Ascending aorta (tissue), 2 donors: ENCODE measurements at places on chromosomes 4 and X.

- DNase-seq = no peak
These were observed 1.1 kb upstream of the LCORL start for GRCh38 chr4:18022572-18023050.

DNA sequence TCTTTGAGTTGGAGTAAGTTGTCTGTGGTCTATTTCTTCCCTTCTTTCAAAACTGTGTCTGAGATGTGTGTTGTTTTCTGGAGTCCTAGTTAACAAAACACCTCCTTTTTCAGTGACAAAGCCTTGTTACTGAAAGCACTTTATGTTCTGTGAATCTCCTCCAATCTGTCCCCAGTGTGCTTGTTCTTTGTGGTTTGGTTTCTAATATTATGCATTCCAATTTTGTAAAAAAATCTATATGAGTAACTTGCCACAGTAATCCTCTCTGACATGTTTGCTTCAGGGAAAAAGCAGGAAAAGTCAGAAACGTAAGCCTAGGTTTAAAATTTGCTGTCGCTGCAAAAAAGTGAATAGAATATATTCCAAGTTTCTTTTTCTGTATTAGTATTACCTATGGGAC, 12.4 kb downstream of the PRRG1 start:
- DNase-seq = no peak

DNA sequence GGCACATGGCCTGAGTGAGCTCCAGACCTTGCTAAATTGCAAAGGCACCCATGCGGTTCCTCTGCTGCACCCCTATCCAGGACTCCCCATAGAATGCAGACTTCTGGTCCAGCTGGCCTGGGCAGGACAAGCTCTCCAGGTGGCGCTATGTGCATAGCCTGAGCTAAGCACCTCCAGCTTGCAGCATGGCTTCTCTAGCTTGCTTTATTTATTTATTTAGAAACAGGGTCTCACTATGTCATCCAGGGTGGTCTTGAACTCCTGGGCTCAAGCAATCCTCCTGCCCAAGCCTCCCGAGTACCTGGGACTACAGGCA, 5.5 kb upstream of the WFS1 start:
- DNase-seq = no peak

DNA sequence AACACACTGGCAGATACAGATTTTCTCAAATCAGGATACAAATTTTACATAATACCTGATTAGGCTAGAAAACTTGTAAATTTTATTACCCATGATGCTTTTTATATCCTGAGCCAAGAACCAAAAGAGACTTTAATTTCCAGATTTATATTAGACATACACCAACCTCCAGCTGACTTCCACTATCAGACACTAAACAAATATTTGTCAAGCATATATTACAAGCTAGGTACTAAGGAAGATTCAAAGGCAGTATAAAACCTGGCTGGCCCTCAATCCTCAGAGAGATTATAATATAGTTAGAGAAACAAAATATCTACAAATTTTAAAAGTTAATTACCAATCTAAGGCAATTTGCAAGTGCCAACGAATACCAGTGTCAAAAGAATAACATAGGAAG, 357.8 kb upstream of the F9 start:
- DNase-seq = no peak

- DNase-seq = peak; percentile 63
These were observed 999 bp upstream of the CTBP1 start for GRCh38 chr4:1249731-1250526.

GRCh38 chr4:121555315-121556107, 141.3 kb downstream of the ANXA5 start:
- DNase-seq = no peak

- DNase-seq = no peak
These were observed 1.3 kb upstream of the FAT1 start for GRCh38 chr4:186724864-186725468.

- no peak for DNase-seq
These were observed 26.8 kb upstream of the SOD3 start for GRCh38 chr4:24768604-24769003.

DNA sequence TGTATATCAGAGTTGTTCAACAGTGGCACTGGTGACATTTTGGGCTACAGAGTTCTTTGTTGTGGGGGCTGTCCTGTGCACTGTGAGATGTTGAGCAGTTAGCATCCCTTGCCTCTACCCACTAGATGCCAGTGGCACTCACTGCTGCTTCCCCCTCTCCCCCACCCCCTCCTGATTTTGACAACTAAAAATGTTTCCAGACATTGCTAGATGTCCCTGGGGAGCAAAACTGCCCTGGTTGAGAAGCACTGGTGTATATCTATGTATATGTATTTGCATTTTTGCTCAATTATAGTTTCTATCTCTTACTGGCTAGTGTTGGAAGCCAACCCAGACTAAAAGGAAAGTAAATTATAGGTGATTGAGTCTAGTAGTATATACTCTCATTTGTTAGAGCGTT, 2.4 kb downstream of the TMEM131L start:
- DNase-seq = no peak

DNA sequence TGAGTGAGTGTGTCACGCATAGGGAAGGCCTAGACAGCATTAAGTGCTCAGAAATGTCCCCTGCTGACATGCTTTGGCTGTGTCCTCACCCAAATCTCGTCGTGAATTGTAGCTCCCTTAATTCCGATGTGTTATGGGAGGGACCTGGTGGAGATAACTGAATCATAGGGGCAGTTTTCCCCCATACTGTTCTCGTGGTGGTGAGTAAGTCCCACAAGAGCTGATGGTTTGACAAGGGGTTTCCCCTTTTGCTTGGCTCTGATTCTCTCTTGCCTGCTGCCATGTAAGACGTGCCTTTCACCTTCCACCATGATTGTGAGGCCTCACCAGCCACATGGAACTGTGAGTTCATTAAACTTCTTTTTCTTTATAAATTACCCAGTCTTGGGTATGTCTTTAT, 78.0 kb downstream of the NSUN7 start:
- DNase-seq = no peak

DNA sequence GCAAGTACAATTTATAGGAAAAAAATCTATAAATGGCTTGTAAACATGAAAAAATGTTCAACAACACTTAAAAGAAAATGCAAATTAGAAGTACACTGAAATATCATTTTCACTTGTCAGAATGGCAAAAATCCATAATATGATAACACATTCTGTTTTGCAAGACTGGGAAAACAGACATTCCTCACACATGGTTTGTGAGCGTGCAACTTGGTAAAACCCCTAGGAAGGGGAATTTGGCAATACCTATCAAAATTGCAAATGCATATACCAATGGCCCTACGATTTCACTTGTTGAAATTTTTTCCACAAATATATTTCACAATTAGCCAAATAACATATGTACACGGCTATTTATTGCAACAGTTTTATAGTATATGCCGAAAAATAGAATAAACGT, 31.4 kb downstream of the TBC1D9 start:
- DNase-seq = no peak

GRCh38 chr4:122674371-122674770, 53.5 kb upstream of the IL21 start:
- DNase-seq = no peak

- DNase-seq = no peak
These were observed 352.9 kb downstream of the GABRG1 start for GRCh38 chr4:45770958-45771357.

GRCh38 chr4:116099596-116099995, 985.8 kb downstream of the TRAM1L1 start:
- DNase-seq = no peak

- DNase-seq = no peak
These were observed 4.5 kb upstream of the ACE2 start for GRCh38 chrX:15605226-15605625.

DNA sequence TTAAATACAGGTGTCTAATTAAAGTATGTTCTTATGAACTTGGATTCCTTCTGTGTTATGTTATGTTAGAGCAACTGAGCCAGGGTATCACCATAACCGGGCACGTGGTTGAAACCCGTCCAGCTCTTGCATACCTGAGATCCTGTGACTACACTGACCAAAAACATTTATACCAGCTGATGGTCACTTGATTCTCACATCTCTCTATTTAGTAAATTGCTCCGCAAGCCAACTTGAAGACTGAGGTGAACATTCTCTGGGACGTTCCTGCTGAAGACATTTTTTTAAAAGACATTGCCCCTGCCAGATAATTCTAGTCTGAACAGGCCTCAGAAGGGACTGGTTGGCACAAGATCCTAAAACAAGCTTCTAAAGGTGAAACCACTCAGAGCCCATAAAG, 550.0 kb upstream of the DIPK2B start:
- no peak for DNase-seq

- no peak for DNase-seq
These were observed 75.6 kb downstream of the BMPR1B start for GRCh38 chr4:94833394-94833793.

DNA sequence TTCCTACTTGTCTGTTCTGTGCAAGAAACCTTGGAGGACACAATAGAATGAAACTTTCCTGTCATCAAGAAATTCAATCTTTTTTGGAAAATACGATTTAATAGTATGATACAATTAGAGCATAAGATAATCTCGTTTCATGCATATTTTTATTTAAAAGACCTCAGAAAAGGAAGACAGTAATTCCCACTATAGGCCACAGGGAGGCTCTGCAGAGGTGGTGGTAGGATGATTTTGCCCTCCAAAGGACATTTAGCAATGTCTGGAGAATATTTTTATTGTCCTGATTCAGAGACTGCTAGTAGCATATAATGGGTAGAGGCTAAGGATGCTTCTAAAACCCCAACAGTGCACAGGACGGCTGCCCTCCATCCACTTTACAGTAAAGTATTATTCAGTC, 68.7 kb downstream of the PAK3 start:
- no peak for DNase-seq

DNA sequence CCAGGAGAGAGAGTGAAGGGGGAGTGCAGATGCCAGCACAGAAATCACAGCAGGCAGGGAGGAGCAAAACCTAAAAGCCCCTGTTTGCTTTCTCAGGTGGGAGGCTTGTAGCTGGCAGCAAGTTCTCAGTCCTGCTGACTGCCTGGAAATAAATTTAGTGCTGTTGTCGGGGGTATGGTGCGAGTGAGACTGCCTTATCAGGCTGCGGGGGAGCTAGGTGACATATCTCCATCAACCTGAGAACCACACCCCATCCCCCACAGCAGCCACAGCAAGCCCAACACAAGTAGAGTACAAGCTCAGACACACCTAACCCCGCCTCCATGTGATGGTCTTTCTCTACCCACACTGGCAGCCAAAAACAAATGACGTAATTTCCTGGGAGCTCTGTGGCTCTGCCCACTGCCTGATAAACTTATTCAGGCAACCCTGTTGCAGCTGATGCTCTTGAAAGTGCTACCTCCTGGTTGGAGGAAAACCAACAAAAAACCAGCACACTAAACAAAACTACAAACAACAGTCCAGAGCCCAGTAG, 953.4 kb upstream of the NDST4 start:
- DNase-seq = no peak

- DNase-seq = no peak
These were observed 98.6 kb downstream of the LARP7 start for GRCh38 chr4:112735474-112735951.

DNA sequence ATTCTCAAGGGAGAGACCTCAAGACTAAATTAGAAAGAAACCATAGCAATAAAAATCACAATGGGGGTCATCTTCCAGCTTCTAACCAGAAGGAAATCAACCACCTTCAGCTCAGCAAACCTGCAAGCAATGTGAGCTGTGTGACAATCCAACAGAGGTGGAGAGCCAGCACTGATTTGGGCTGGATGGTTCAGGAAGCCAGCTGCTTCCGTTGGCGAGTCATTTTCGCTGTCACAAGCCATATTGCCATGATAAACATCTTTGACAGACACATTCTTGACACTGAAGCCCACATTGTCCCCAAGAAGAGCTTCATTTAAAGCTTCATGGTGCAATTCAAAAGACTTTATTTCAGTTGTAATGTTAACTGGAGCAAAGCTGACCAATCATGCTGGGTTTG, 22.7 kb downstream of the F8A1 start:
- no peak for DNase-seq

DNA sequence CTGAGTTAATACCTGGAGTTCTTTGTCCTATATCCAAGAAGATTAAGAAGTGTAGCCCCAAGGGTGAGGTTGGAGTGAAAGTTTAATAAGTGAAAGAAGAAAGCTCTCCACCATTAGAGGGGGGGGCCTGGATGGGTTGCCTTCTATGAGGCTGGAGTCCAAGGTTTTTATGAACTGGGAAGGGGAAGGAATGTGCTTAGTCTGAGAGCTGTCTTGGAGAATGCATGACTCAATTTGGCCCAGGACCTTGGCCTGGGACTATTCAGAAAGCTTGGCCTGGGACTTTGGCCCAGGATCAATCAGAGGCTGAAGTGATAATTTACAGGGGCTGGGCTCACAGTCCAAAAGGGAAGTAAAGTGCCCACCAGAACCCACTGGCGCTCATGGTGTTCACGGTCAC, 1049.0 kb upstream of the GRIA3 start:
- DNase-seq = no peak

- DNase-seq = no peak
These were observed 1440.9 kb upstream of the ADGRL3 start for GRCh38 chr4:59759082-59759825.

- DNase-seq = no peak
These were observed 7.9 kb upstream of the PTPN13 start for GRCh38 chr4:86586160-86586572.

- no peak for DNase-seq
These were observed 2.1 kb downstream of the SHISA3 start for GRCh38 chr4:42399393-42399792.

- no peak for DNase-seq
These were observed 661 bp downstream of the SPIN4 start for GRCh38 chrX:63350465-63350877.

- DNase-seq = no peak
These were observed 63.1 kb upstream of the LSM6 start for GRCh38 chr4:146112389-146112788.

- no peak for DNase-seq
These were observed 96.5 kb downstream of the SLC2A9 start for GRCh38 chr4:9924750-9925149.

DNA sequence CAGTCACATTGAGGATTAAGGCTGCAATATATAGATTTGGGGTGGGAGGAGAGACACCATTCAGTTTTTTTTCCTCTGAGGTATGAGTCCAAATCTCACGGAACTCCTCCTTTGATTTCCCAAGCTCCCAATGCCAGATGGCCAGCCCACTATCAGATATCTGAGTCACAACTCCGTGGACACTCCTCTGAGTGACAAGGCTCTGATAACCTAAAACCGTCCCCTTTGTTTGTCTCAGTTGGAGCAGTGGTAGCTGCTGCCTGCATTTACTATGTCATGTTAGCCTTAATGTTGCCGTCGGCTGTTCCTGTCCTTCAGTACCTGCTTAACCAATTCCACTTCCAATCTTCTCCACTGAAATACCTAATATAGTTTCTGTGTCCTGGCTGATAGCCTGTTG, 107.3 kb downstream of the DTHD1 start:
- no peak for DNase-seq

GRCh38 chr4:14315129-14315528, 687.2 kb upstream of the CPEB2 start:
- DNase-seq = no peak
